ENCODE measurements at places on chromosomes 6 and 20.
A peak's percentile ranks its signal among the peaks of the same experiment; 100 is the strongest.

- no peak for DNase-seq
Observed at GRCh38 chr20:472889-473292, 10.6 kb upstream of the TBC1D20 start.

GRCh38 chr20:542777-543368 lies 717 bp downstream of the CSNK2A1 start:
- DNase-seq, result no peak

DNA sequence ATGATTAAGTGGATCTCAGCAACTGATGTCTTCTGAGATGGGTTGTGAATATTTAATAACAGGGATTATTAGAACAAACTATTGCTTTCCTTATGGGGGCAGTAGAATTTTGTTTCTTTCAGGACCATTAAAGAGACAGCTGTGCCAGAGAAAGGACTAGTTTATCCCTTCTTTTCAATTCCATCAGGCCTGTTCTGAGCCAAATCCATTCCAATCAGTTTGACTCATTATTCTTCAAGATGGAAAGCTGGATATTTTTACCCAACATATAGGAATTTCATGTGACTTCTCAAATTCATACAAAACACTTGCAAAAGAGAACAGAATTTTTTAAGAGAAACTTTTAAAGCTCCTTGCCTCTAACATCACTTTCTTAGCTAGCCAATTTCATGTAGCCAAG lies 722.0 kb upstream of the FLRT3 start:
- no peak for DNase-seq

GRCh38 chr20:39458452-39458851 lies 496.3 kb downstream of the DHX35 start:
- DNase-seq, result no peak

- DNase-seq, result no peak
Observed at GRCh38 chr6:48916607-48917006, 546.4 kb downstream of the MMUT start.

GRCh38 chr6:41122918-41123317 lies 31.2 kb downstream of the TREML1 start:
- DNase-seq, result no peak

GRCh38 chr6:145241721-145242120 lies 493.6 kb downstream of the EPM2A start:
- no peak for DNase-seq

- no peak for DNase-seq
Observed at GRCh38 chr20:39142407-39143096, 180.4 kb downstream of the DHX35 start.

DNA sequence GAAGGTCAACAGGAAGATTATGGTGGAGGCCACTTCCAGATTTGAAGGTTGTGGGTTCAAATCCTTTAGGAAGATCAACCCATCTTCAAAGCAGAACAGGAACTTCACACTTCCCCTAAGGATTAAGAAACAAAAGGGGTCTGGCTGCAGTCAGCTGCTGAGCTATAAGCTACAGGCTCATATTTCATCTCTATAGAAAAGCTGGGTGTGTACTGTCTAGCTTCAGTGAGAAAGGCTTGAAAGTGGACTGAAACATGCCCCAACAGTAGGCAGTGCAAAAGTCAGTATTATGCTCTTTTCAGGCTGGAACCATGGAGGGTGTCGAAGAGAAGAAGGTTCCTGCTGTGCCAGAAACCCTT lies 60.1 kb upstream of the SPDEF start:
- no peak for DNase-seq

DNA sequence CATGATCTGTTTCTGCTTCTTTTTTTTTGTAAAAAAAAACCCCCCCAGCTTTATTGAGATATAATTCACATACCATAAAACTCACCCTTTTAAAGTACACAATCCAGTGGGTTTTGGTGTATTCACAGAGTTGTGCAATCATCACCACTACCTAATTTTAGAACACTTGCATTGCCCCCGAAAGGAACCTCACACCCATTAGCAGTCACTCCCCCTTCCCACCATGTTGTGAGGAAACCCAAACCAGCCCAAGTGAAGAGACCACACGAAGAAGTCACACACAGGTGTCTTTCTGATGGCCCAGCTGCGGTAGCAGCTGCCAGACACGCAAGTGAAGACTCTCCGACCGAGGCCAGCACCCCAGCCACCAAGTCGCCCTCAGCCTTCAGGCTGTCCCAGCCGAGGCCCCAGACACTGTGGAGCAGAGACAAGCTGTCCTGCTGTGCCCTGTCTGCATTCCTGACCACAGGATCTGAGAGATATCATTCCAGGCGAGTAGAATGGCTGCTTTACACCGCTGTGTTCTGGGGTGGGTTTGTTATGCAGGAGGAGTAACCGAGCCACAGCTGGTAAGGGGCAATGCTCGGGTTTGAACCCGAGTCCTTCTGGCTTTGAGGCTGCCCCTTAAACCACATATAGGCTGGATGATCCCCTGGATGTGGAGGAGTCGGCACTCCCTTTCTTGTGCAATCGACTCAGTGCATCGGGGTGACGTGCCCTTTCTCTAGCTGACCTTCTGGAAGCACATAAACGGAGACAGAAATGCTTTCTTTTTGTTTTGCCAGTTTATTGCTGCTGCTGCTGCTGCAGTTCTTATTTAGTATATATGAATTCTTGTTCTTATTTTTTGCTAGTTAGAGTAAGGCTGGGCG lies 59.1 kb upstream of the PTPN1 start:
- peak; percentile 62 for DNase-seq

- DNase-seq, result no peak
Observed at GRCh38 chr6:157659536-157660271, 163.3 kb upstream of the SNX9 start.

- DNase-seq, result no peak
Observed at GRCh38 chr6:155374681-155375080, 60.4 kb upstream of the TFB1M start.

GRCh38 chr6:24822696-24823095 lies 24.0 kb upstream of the ARMH2 start:
- DNase-seq, result no peak

DNA sequence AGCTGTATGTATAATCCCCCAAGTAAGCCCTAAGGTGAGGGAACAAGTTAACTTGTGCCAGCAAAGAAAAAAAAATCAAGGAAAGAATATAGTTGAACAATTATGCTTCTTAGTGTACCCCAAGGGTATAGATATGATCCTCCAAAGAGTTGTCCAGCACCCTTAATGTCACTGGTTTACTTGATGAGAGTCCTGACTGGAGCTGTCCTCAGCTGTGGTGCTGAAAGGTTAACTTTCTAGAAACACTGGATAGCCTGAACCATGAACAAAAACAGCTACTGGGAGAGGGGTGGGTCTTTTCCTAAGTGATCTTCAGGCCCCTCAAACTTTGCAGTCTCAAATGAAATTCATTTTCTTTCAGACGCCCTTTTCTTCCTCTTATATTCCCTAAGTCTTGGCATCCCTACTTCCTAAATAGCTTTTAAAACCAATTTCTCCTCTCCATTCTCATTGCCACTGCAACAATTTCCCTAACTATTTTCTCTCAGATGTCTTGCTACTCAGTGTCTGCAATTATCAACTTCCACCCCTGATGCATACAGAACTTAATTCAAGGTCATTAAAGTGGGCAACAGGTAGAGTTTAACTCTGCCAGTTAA lies 83.5 kb upstream of the PROKR2 start:
- DNase-seq, result no peak

DNA sequence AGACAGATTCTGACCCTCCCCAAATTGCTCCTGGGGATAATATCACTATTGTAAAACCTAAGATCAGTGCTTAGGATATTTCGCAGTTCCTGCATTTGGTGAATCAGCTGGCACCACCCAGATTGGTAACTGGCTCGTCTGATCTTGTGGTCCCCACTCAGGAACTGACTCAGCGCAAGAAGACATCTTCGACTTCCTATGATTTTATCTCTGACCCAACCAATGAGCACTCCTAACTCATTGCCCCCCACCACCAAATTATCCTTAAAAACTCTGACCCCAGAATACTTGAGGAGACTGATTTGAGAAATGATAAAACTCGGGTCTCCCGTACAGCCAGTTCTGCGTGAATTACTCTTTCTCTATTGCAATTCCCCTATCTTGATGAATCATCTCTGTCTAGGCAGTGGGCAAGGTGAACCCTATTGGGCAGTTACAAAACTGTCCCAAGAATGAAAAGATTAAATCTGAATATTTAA lies 55.7 kb upstream of the PRND start:
- DNase-seq, result no peak

GRCh38 chr6:22558288-22558882 lies 11.0 kb upstream of the HDGFL1 start:
- no peak for DNase-seq

- no peak for DNase-seq
Observed at GRCh38 chr6:109738667-109739066, 47.6 kb downstream of the FIG4 start.

GRCh38 chr20:38447251-38447661 lies 12.1 kb upstream of the SNHG17 start:
- no peak for DNase-seq

DNA sequence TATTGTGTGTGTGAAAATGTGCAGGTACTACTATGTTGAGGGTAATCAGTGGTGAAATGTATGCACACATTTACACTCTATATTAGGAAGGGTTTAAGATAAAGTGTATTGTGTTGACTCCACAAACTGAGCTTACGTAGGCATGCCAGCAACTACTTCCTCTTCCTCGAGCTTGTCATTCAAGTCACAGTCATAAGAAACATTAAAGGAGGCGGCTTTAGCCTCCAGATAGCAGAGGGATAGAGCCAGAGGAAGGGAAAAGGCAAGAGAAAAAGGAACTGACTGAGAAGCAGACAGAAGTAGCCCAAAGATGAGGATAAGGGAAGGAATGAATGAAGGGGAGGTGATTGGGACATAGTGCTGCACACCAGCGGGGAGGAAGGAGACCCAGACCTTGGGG lies 55.2 kb downstream of the SMLR1 start:
- DNase-seq, result no peak

DNA sequence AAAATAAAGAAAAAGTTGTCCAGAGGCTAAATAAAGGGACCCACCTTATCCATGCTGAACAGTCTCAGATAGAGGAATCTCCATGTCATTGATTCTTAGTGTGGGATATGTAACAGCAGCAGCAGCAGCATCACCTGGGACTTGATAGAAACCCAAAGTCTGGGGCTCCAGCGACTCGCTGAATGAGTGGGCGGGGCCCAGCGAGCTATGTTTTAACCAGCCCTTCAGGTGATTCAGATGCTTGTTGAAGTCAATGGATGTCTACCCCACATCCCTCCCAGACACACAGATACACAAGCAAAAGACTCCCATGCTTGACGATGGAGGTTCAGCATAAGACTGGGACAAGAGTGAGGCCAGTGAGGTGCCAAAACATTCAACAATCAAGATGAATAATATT lies 298.6 kb downstream of the UBE3D start:
- no peak for DNase-seq

DNA sequence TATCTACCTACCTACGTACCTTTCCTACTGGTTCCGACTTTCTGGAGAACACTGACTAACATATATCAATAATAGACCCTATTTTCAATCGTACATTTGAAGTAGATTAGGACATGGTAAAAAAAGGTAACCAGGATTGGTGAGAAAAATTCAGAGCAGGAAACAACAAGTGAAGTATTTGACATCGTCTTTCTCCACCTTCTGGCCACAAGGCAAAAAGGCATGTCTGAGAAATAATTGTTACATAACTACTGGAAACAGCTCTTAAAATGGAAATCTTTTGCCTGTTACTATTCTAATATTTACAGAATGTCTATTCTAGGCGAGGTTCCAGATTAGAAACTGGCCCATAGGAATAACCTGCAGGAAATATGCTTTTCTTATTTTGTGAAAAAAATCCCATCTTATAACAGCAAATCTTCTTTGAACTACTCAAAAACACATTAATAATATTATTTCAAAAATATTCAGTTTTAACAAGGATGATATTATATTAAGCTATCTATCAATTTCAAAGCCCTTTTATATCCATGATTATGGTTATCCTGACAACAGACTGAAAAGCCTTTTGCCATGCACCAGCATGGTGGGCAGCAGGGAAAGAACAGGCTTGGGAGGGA lies 80.8 kb downstream of the RCAN2 start:
- DNase-seq, result no peak

All from H1 (cell line).